Astrocyte of the spinal cord (primary cell): ENCODE measurements at places on chromosomes 1 and 21.

DNA sequence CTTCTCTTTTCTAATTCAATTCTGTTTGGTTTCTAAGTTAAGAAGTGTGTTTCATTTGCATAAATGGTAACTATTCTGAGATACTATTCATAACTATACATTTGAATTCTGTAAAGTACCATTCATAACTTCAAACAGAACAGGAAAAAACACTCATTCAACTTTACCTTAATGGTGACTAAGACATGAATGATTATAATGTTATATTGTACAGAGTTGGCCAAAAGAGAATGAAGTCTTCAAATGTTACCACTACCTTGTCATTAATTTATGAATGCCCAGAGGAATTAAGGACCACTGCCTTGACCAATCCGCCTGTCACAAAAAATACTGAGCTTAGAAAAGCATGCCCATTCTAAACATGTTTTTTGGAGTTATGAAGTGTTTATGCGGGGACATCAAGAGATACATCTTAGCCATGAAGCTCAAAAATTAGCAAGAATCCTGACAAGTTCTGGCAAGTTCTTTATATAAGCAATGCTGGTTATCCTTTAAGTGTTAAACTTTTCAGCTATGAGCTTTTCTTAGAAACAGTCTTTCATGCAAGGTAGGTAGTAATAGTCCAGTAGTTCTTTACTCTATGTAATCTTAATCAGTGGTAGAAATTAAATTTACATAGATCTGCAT is 7.9 kb downstream of the WASF2 start:
- DNase-seq, result no peak

DNA sequence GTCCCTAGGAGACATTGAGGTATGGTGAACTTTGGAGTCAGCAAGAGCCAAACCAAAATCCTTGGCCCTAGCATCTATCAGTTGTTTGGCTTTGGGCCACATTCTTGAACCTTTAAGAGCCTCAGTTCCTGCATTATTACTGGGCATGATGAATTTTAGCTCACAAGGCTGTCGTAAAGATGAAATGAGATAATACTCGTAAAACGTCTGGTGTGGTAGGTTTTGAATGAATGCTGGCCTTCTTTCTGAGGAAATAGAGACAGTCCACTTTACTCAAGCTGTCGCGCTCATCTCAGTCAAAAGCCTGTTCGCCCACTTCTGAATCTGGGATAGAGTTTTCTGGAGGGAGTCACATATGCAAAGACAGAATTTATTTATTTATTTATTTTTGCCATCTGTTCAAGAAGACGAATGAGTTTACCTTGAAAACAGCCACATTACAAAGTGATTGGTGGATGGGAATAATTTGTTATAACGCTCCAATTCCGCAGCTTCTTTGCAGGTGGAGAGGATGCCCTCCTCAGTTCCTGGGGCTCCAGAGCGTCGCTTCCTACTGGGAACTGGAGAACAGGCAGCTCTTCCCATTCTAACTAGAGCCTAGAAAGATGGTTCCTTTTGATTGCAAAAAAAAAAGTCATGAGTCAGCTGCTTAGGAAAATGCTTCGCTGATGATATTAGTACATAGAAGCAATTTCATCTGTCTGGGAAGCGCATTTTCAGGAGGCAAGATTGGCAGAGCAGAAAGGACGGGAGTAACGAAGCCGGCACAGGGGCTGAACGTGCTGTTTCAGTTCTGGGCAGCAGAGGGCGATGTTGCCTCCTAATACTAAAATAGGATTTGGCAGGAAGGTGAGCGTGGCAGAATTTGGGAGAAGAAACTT is 49.9 kb upstream of the CYP2J2 start:
- DNase-seq, result peak; percentile 66

DNA sequence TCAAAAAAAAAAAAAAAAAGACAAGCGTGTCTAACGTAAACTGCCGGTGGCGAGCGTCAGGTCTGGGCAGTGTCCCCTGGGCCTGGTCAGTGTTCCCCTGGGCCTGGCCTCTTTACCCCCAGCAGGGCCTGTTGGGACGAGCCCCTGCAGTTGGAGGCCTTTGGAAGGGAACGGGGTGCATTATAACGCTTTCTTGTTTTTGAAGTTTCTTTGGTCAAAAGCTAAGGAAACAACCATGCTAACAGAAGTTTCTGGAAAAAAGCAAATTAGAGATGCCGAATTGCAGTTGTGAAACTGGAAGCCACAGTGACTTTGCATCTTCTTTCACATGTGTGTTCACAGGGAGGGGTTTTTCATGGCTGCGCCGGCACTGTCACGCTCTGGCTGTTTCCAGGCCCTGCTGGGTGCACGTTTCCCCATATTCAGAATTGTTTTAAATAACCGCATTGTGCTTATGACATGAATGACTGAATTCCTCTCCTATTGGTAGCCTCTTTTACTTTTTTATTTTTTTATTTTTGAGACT is 16.0 kb downstream of the RRP1 start:
- no peak for DNase-seq

DNA sequence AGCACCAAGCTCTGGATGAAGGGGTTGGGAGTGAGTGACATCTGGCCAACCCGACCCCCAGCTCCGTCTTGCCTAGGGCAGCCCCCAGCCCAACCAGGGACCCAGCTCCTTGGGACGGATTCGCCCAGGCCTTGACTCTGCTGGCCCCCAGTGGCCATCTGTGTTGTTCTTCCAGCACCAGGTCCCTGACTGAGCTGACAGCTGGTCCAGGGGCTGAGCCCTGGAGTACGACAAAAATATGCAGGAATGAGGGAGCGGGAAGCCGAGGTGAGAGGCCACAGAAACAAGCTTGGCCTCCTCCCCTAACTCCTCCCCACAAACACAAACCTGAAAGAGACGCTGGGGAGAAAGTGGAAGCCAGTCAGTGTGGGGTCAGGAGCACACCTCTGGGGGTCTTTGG is 55.0 kb upstream of the PAX7 start:
- no peak for DNase-seq

DNA sequence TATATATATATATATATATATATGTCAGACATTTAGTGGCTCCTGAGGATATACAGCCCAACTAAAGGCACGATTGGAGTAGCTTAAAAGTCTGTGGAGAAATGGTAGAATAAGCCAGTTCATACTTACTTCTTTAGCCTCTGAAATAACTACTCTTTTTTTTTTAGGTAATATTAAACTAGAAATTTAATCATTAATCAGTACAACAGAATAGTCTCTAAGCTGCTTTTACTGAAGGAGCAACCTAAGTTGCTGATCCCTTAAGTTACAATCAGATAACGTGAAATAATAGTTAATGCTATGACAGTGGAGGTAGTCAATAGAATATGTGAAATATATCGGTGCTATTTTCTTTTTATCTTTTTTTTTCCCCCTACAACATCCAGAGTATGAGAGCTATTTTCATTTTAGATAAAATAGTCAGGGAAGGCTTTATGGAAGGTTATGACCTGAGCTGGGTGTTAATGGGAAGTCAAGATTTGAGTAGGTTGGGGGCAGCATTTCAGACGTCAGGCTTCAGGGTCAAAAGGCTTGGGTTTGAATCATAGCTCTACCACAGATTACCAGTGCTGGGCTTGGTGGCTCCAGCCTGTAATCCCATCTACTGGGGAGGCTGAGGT is 15.6 kb downstream of the ZMPSTE24 start:
- DNase-seq, result no peak

- DNase-seq, result no peak
These were observed 27.3 kb downstream of the MAN1C1 start for GRCh38 chr1:25643929-25644328.

GRCh38 chr1:18079941-18080735 is 27.5 kb upstream of the IGSF21 start:
- no peak for DNase-seq

DNA sequence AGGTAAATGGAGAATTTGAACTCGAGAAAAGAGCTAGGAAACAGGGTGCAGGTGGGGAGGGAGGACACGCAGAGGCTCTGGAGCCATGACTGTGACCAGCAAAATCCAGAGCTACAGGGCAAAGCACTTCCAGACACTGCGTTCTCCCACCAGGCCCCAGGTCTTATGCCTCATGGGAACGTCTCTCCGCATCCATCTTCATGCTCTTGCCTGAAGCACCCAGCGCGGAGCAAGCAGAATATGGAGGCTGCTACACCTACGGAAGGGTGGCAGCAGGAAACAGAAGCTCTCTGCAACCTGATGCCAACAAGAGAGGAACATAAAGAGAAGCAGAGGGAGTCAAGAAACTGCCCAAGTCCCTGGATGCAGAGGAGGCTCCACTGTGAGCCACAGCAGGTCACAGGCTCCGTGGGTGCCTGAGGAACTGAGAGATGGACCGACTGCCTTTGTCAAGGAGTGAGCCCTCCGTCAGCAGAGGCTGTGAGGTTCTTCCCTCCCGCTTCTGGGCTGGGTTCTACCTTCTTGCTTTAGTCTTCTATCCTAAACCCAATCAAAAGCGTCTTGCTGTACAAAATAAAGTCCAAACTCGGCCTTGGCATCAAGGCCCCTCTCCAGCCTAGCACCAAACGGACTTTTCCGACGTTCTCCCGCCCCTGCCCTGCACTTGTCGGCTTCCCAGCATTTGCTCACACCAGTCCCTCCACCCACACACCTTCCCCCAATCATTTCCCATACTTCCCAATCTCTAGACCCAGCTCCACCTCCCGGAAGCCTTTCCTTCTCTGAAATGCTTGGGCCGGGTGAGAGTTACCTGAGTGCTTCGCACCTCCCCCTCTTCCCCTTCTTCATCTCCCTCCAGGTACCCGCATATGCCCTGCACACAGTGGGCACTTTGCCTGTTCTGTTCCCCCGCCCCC is 930 bp downstream of the DHCR24 start:
- DNase-seq, result no peak

DNA sequence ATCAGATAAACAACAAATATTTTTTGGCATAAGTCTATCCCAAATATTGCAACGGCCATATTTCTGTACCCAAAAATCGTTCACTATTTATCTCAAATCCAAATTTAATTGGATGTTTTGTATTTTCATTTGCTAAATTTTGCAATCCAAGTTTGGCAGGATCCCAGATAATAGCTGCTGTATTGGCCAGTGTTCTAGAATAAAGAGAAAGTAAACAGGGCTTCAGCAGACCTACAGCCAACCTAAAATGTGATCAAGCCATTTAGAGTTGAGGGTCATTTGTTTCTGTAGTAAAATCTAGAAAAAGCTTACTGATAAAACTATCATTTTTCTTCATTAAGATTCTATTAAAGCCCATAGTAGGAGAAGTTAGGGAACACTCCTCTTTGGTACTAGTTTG is 506.6 kb upstream of the PTBP2 start:
- DNase-seq, result no peak

GRCh38 chr1:110254604-110255391 is 44.7 kb downstream of the KCNC4 start:
- DNase-seq, result no peak
